ENCODE measurements at places on chromosomes 7 and 10.

GRCh38 chr7:92028226-92028625 is 87.6 kb downstream of the AKAP9 start:
- DNase-seq, result no peak

- DNase-seq, result no peak
Observed at GRCh38 chr7:53470336-53470970, 435.0 kb downstream of the POM121L12 start.

- DNase-seq, result no peak
Observed at GRCh38 chr10:100748231-100749058, 3.1 kb downstream of the PAX2 start.

GRCh38 chr10:63719226-63719856 is 198.1 kb downstream of the REEP3 start:
- DNase-seq, result no peak

- no peak for DNase-seq
Observed at GRCh38 chr7:14286036-14286435, 296.6 kb upstream of the ETV1 start.

- DNase-seq, result no peak
Observed at GRCh38 chr7:136056651-136057231, 79.6 kb upstream of the MTPN start.

GRCh38 chr7:144784441-144784840 is 51.4 kb downstream of the TPK1 start:
- no peak for DNase-seq

DNA sequence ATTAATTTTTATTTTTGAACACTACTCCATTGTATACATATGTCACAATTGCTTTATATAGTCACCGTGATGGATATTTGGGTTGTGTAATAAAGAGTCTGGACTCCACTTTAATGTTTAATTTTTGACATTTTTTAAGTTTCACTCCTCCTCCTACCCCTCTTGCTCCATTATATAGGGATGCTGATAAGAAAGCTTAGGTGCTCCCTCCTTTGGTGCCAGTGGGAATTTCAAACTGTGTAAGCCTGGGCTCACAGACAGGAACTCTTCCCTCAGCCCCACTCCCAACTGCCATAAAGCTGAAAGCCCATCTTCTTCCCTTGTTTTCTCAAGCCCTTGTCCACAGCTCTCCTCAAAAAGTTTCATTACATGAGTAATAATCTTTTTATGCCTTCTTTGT is 47.6 kb downstream of the TWIST1 start:
- DNase-seq, result no peak

- peak; percentile 26 for DNase-seq
Observed at GRCh38 chr7:40604601-40605438, 470.0 kb downstream of the SUGCT start.

- DNase-seq, result no peak
Observed at GRCh38 chr10:71891437-71891836, 40.4 kb upstream of the PSAP start.

DNA sequence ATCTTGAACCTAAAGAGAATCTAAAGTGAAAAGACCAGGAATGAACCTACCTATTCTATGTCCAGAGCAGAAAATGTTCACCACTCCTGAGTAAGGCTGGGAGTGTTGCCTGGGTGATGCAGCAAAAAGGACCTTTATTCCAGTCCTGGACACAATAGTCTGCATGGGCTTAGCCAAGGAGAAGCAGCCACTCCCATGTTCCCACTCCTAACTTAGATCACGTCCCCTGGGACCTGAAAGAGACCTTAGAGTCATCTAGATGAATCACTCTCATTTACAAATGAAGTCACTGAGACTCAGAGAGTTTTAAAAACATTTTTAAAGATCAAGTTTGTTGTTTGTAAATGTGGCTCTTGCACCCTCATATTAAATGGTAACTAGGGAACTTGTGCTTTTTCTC is 763.4 kb downstream of the KCNMA1 start:
- peak; percentile 76 for DNase-seq

DNA sequence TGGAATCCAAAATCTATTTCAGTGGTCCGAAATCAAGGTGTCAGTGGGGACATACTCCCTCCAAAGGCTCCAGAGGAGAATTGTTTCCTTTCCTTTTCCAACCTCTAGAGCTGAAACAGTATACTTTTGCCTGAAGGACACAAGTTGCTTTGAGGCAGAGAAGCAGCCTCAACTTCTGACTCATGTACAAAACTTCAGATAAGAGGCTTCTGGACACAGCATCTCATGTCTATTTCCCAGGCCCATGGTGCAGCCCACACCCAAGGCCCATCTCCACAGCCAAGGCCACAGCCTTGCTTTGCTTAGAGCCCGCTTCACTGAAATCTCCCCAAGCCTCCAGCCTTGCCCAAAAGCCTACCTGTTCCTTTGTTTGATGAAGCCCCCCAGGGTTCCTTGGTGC is 68.9 kb downstream of the ZNF467 start:
- DNase-seq, result no peak

DNA sequence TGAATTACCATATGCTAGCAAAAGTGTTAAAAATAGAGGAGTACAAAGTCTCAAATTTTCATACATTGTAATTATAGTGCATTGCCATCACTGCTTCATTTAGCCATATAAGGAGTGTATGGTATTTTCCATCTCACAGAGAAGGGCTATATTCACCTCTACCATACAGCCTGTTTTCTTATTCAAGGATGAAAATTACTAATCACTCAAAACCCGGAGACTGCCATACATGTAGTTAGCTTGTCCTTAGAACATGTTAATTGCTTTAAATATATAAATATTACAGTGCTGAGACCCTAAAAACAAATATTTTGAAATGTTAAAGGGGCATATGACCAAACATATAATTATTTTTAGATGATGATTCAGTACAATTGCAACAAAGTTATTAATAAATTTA is 49.4 kb downstream of the CPEB3 start:
- DNase-seq, result no peak

GRCh38 chr7:107312418-107312817 is 143.6 kb downstream of the HBP1 start:
- DNase-seq, result no peak

DNA sequence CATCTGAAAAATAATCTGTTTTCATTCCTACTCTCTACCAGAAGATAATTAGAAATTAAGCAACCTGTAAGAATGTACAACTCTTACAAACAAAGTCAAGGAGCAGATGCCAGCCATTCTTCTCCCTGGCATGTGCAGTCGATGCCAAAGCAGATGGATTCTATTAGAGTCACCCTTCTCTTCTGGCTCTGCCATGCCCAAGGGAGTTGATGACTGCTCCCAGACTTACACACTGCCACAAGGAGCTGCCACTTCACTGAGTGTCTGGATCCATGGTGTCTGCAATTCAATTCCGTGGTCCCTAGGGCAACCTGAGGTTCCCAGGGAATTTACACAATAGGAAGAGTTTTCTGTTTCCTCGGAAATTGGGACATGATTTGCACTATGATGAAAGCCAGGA is 89.1 kb upstream of the IFRD1 start:
- no peak for DNase-seq

DNA sequence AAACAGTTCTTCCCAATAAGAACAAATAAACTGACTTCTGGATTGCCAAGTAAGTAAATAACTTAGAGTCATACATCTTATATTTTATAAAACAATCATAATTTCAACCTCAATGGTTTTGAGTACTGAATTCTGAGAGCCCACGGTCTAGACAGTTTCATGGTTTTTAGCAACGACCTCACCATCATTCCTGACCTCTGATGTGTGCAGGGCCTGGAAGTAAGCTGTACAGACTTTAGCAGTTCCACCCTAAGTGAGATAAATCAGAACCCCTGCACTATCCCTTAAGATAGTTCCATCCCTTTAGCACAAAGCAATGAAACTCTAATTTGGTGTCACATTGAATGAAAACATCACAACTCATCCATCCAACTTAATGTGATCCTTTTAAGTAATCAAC is 86.0 kb downstream of the NEBL start:
- no peak for DNase-seq

- DNase-seq, result no peak
Observed at GRCh38 chr7:112125250-112125649, 80.9 kb downstream of the DOCK4 start.

DNA sequence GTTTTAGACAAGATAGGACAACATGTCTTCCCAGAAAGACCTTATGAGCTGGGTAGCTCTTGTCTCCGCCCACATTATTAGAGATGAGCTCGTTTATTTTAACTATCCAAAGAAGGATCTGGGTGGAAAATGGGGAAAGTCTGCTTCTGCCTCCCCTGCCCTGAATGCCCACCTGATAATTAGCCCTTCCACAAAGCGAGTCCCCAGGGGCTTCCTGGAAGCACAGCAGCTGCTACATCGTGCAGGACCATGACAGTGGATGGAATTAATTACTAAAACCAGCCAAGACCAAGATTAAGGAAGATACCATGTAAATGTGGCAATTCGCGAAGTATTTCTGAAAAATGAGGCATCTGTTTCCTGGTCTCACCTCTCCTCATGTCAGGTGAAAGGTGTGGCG is 374.4 kb downstream of the PAXIP1 start:
- DNase-seq, result no peak

DNA sequence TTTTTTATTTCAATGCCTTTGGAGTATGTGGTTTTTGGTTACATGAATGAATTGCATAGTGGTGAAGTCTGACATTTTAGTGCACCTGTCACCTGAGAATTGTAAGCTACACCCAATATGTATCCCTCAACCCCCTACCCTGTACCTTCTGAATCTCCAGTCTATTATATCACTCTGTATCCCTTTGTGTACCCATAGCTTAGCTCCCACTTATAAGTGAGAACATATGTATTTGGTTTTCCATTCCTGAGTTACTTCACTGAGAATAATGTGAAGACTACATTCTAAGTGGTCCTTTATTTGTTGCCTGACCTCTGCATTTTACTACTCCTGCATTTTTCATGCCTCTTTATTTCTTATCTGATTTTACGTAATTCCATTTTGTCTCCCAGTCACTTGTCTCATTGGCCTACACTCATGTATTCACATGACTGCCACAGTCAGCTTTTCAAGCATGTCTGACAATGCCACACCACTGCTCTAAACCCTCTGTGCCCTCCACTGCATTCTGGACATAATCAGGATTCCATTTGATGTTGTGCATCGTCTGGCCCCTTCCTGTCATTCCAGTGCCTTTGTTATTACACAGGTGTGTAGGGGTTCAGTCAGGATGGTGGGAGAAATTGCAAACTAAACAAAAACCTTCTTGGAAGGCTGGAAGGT is 1325.5 kb downstream of the XPNPEP1 start:
- no peak for DNase-seq

DNA sequence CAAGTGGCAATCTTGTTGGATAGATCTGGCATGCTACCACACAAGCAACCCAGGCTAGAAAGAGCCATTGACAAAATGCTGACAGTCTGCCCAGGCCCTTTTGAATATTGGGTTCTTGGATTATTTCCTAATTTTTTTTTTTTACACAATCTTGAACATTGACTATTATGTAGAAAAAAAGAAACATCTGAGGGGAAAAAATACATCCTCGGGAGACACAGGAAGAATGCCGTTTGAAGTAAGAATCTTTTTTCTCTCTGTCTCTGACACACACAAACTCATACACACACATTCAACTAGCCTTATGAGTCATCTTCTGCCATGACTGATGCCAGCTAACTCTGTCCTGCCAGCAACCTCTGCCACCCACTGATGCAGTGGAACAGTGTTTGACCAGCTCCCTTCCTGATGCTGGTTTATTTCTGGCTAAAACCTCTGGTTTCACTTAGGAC is 47.2 kb downstream of the SORBS1 start:
- no peak for DNase-seq
